Activated CD8-positive, alpha-beta memory T cell treated with anti-CD3 and anti-CD28 coated beads for 1 hour (primary cell): ENCODE measurements at places on chromosomes 7 and 10.

DNA sequence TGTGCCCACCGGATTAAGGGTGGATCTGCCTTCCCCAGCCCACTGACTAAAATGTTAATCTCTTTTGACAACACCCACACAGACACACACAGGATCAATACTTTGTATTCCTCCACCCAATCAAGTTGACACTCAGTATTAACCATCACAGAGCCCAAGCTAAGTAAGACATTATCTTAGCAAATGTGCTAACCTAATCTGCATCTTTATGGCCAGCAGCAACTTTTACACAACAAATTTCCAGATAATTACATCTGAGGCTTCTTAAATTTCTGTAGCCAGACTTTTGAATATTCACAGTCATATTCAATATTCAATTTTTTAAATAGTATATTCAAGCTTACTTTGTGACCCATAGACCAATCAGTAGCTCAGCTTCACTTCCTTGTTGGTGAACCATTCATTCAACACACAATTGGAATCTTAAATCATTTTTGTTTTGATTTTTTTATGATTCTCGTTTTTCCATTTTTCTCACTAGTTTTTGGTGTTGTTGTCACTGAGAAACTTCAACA lies 594.2 kb downstream of the IPMK start:
- no peak for DNase-seq

DNA sequence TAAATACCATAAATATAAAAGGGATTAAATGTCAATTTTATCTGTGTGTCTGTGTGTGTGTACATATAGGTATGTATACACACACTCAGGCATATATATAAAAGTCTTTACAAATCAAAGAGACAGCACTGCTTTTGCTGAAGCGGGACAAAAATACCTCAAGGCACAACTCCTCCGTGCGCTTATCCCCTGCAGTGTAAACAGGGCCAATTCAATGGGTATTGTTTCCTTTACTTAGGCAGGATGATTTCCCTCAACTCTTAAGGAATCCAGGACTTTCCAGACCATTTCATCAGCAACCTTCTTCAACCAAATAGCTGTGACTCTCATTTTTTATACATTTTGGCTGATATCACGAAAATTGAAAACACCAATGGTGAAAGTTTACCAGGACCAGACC lies 227.7 kb downstream of the CRPPA start:
- no peak for DNase-seq

DNA sequence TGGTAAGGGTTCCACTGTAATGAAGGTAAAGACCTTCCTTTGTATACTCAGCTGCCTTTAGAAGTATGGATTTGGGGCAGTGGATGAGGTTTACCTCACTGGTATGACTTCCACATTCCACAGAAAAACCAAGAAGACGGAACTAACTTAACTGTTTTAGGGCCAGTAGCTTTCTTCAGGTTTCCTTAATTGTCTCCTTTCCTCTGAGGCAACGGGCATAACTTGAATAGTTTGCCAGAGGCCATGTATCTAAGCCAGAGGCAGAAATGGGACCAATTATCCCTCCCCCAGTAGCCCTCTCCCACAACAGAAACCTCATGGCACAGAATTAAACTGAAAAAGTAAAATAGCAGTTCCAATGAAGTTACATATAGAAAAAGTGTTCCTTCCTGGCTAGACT lies 281.7 kb downstream of the PHTF2 start:
- DNase-seq, result no peak

DNA sequence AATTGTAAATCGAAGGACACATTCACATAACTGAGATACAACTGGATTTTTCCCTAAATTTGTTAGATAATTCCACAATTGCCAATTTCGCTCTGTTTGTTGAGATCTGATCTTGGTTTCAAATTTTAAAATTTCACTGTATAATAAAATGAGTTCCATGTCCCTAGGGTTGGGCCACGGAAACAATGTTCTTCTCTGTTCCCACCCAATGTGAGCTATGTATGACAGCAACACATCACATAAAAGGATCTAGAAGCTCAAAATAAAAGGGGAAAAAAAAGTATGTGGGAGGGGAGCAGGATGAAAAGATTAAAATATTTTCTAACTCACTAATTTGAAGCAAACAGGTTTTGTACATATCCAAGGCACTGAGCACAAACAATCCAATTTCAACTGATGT lies 287.8 kb upstream of the MKLN1 start:
- no peak for DNase-seq

GRCh38 chr7:128918016-128918665 lies 7.6 kb upstream of the KCP start:
- no peak for DNase-seq

DNA sequence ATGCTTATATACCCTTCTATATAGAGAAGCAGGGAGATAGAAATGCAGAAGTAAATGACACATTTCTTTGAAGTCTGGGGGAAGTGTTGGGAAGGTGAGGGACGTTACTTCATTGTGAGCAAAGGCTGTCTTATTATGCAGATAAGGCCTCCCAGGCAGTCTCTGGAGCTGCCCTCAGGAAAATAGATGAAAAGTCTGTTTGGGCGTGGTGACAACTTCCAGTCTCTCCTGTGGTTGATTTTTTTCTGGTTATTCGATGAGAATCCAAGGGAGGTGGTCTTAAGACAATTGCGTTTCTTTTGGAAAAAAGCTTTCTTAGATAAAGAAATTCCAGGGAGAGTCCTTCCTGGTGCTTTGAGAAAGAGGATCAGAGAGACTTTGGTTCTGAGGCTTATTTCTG lies 84.0 kb downstream of the NEUROD6 start:
- DNase-seq, result no peak

GRCh38 chr10:58512491-58513187 lies at the start of gene BICC1:
Gene BICC1 (plus strand): TSS chr10:58512872. CDS start chr10:58513144, 272 bp downstream.
- no peak for DNase-seq

- no peak for DNase-seq
These were observed 148.1 kb downstream of the ITGA8 start for GRCh38 chr10:15571575-15571974.

DNA sequence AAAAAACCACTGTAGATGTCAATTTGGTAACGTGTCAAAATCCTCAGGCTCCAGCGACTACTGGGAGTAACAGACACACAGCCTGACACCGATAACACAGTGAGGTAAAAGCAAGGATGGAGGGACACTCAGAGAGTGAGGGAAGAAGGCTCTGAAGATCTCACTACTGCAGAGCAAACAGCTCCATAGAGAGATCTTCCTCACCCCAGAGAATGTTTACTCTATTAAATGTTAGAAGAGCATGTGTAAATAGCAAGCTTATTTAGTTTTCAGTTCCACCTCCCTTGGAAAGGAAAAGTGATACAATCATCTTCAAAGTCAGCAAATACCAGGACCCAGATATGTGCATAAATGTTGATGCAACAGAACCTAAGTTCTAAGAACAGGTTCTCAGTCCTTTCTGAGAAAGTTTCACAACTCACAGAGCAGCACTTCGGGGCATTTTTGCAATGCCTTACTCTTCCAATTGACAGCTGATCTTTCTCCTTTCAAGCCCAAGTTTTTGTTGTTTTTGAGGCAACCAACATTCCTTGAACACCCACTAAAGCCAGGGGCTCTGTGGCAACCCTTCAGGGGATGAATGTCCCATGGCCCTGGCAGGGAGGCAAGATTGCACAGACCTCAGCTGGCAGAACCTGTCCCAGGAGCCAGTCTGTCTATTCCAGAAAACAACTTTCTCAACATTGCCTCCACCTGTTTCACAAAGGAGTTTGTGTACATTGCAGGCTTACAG lies 177.4 kb downstream of the SFMBT2 start:
- DNase-seq, result no peak

GRCh38 chr7:139588632-139589031 lies 65.1 kb downstream of the CLEC2L start:
- no peak for DNase-seq

DNA sequence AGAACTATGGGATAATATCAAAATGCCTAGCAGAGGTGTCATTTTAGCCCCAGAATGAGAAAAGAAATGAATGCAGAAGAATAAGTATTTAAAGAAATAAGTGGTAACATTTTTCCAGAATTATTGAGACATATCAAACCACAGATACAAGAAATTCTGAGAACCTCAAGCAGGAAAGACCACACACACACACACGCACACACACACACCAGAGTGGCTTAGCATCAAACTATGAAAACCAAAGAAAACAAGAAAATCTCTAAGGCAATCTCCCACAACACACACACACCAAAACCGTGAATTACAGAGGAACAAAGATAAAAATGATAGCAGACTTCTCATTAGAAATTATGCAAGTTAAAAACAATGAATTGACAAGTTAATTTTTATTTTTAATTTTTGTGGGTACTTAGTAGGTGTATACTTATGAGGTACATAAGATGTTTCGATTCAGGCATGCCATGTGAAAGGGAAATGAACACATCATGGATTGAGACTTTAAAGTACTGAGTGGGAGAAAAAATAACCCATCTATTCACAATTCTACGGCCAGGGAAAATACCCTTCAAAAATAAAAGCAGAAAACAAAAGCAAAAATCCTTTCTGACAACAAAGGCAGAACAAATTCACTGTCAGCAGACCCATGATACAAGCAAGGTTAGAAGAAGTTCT lies 14.6 kb downstream of the PPIF start:
- DNase-seq, result no peak

DNA sequence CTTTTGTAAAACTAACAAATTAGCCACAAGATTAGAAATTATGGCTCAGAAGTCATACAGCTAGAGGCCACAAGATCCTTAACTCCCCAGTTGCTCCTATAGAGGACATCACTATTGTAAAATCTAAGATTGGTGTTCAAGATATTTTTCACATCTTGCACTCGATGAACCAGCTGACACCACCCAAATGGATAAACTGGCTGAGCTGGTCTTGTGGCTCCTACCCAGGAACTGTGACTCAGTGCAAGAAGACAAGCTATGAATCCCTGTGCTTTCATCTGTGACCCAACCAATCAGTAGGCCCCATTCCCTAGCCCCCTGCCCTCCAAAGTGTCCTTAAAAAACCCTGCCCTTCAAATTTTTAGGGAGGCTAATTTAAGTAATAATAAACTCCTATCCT lies 27.9 kb upstream of the R3HCC1L start:
- DNase-seq, result no peak

GRCh38 chr7:142790056-142790455 lies 19.3 kb downstream of the PRSS2 start:
- DNase-seq, result no peak

- DNase-seq, result no peak
These were observed 544.2 kb downstream of the CNTNAP2 start for GRCh38 chr7:146660839-146661238.

GRCh38 chr7:150434240-150434639 lies 16.2 kb upstream of the GIMAP8 start:
- no peak for DNase-seq

- no peak for DNase-seq
These were observed 96.4 kb upstream of the DNAAF5 start for GRCh38 chr7:630111-630511.

- DNase-seq, result no peak
These were observed 254.6 kb downstream of the TNS3 start for GRCh38 chr7:47327346-47327697.

DNA sequence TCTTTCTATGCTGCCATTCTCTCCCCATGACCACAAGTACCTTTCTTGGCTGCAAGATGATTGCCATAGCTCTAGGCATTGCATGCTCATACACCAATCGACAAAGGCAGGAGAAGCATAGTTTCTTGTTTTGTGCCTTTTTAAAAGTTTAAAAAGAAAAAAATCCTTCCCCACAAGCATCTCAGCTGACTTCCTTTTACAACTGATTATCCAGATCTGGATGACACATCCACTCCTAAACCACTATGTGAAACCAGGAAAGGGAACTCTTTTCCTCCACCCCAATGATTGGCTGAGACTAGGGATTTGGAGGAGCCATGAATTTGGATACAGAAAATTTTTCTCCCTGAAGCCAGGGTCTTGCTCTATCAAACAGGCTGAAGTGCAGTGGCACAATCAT lies 14.5 kb upstream of the LRRC4 start:
- DNase-seq, result no peak

DNA sequence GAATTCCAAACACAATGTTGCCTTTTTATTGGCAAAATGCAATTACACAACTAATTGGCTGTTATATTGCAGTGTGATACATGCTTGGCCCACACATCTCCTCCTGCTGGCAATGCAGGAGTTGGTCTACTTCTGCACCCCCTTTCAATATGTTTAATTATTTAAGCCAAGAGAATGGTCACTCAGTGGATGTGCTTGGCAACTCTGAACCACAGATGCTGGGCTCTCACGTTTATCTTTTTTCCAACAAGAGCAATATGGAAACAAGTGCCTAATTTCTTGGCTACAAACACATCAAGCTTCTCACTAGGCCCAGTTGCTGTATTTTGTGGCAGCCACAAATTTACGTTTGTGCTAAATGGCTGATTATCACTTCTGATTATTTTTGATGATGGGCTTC lies 1149.2 kb upstream of the CELF2 start:
- no peak for DNase-seq

- DNase-seq, result peak; percentile 36
These were observed 37.0 kb upstream of the IL15RA start for GRCh38 chr10:6014241-6014761.

- DNase-seq, result no peak
These were observed 129.2 kb downstream of the SRI start for GRCh38 chr7:88090671-88091070.

DNA sequence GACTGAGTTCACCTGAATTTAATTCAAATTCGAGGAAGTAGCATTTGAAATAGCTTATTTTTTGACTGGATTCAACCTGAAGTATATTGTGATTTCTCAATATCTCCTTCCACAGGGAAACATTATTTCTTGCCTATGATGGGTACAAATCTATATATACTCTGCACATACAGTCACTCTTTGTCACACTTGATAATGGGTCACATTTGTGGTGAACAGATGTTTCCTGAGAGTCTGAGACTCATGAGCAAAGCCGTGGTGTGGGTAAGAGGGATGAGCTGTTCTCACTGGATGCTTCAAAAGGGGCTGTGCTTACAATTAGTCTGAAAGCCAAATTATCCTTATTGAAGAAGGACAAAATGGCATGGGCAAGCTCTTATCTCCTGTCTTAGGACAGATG lies 18.0 kb upstream of the TBXAS1 start:
- no peak for DNase-seq

DNA sequence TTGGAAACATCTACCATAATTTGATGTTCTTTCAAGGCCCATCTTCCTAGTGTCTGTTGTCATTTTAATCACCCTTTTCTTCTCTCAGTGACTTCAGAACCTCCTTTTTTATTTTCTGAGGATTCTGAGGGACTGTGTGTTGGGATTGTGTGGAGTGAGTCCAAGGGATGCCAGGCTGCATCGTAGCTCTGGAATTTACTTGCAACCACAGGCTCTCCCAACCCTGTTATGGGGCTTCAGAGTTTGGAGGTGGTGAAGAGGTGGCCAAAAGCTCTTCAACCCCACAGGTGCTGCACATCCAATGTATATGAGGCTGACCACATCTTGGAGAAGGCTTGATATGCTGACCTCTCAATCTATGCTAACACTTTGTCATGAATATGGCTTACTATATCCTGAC lies 79.5 kb upstream of the GPR141 start:
- no peak for DNase-seq

DNA sequence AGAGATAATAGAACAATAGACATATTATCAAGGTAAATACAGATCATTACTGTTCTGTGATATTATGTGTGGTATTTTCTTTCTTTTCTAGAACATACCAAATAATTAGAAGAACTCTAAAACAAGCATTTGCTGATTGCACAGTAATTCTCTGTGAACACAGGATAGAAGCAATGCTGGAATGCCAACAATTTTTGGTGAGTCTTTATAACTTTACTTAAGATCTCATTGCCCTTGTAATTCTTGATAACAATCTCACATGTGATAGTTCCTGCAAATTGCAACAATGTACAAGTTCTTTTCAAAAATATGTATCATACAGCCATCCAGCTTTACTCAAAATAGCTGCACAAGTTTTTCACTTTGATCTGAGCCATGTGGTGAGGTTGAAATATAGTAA lies 185.5 kb downstream of the CFTR start:
- DNase-seq, result no peak
